ENCODE measurements at places on chromosomes 4 and X.

GRCh38 chr4:3777033-3777390 is 10.8 kb downstream of the ADRA2C start:
- no peak for DNase-seq

DNA sequence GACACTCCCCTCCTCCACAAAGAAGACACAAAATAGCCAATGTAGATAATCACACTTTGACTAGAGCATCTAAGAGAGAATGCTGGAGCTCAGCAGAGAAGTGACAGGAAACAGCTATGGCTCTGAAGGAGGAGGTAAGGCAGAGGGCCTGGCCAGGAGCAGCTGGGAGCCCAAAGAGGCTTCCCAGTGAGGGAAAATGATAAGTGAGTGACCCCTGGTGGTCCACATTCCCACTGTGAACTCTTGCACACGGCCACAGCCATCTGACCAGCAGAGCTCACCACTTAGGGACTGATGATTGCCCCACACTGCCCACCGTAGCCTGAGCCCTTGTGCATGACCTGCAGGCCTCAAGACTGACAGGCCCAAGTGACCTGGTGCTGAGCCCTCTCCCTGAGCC is 162.7 kb upstream of the GALNTL6 start:
- peak; percentile 50 for DNase-seq

GRCh38 chr4:110454441-110454840 is 21.5 kb upstream of the ENPEP start:
- DNase-seq, result no peak

GRCh38 chr4:47219586-47219985 is 188.2 kb downstream of the GABRB1 start:
- no peak for DNase-seq

DNA sequence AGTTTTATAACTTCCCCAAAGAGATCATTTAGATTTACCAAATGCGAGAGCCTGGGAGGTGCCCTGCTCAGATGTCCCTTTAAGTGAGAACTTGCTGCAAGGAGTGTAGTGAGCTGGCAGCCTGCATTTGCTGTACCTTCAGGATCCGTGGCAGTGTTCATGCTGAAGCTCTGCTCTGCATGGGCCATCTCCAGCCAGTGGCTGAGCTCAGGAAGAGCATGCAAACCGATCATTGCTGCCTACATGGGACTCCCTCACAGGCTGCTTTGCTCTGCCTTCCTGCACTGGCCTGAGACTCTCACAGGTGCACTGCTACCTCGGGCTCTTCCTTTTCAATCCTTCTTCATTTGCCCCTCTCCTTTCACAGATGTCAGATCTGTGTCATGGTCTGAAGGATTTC is 152.0 kb upstream of the SFRP2 start:
- no peak for DNase-seq

- no peak for DNase-seq
Measured at GRCh38 chr4:73750730-73751129, 10.4 kb downstream of the CXCL8 start.

GRCh38 chr4:14018191-14018853 is 390.8 kb upstream of the BOD1L1 start:
- no peak for DNase-seq

DNA sequence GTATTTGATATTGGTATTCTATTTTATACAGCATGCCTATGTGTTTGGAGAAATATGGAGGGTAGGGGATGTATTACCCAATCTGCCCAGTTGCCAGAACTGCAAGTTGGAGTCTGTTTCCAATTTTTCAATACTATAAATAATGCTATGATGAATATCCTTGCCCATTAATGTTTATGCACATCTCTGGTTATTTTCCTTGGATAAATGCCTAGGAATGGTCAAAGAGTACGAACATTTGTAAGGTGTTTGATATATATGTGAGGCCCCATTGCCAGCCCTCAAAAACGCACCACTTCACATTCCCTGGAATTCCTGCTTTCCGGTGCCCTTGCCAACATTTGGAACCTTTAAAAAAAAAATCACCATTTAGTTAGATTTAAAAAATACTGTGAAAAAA is 34.3 kb downstream of the CLDN34 start:
- DNase-seq, result no peak

DNA sequence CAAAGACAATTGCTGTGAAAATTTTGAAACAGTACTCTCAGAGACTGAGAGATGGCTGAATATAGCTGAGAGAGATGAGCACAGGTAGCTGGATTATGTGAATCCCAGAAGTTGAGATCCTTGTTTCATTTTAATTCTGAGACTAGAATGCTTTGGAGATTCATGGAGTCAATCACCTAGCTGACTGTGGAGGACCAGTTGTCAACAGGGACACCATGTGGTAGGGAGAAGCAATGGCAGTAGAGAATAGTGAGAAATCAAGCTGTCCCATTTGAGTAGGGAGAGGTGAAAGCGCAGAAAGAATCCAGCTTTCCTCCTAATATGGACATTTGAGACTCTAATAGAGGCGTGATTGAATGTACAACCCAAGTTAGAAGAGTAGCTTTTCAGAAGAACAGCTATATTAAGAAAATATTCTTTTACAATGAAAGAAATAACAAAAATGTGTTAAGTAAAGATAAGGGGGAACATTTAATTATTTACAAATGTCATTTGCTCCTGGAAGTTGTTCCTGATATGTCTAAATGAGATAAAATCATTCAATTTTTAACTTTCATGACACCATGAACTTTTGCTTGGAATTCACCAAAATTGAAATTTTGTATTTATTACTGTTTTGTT is 30.3 kb upstream of the GLRB start:
- peak; percentile 20 for DNase-seq

DNA sequence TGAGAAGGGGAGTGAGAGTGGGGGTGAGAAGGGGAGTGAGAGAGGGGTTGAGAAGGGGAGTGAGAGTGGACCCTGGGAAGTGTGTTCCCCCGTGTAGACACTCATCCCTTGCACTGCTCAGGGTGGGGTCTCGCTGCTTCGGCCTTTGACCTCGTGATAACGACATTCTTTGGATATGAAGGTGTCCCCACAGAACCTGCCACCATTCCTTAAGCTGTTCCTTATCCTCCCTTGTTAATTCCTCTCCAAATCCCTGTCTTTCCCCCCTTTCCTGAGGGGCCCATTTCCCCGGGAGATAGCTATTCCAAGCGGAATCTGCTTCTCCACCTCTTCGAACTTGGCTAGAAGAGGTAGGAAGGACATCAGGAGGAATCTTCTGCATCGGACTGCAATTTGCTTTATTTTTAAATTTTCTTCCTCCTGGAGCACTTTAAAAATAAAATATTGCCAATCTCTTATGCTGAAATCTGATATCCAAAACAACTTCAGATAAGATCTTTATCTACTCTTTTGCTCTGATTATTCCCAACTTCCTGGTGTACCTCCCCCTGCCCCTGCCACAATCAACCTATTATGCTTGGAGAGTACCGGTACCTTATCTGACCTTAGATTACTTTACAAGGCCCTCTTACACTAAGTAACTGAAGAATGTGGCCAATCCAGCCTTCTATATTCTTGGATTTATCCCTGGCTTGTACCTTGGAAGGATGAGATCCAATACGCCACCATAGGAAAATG is 15.6 kb downstream of the TRIML1 start:
- DNase-seq, result no peak

GRCh38 chr4:21211846-21212245 is 511.6 kb downstream of the PACRGL start:
- no peak for DNase-seq

GRCh38 chr4:8330821-8331574 is 61.4 kb downstream of the HTRA3 start:
- DNase-seq, result no peak

DNA sequence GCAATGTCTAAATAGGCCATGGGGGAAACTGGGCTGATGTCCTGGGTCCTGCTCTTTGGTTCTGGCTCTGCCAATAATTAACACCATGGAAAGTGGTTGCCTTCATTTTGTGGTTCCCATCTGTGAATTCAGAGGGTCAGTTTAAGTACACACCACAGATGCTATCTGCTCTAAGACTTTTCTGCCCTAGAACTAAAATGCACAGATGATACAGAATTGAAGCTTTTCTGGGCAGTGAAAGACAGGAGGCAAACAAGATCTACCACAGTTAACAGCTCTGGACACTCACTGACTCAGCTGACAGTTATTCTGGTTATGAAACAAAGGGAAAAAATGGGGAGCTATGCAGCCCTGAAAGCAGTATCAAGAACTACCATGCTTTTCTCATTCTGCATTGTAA is 37.3 kb downstream of the APBB2 start:
- no peak for DNase-seq

DNA sequence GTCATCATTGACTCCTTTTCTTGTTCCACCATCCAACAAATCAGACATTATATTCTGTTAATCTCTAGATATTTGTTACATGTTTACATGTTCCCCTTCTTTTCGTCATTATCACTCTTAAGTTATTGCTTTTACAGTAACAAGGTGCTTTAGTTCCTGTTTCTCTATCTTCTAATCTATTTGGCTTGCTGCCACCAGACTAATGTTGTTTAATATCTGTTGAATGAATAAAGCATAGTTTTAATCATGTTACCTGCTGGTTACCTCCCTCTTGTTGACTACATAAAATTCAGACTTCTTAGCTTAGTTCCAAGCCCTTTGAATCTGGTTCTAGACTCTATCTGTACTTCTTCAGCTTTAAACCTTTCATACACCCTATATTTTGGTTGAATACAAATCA is 129.8 kb upstream of the TRIM2 start:
- no peak for DNase-seq

- no peak for DNase-seq
Measured at GRCh38 chrX:129097668-129098067, 425.6 kb downstream of the SMARCA1 start.

DNA sequence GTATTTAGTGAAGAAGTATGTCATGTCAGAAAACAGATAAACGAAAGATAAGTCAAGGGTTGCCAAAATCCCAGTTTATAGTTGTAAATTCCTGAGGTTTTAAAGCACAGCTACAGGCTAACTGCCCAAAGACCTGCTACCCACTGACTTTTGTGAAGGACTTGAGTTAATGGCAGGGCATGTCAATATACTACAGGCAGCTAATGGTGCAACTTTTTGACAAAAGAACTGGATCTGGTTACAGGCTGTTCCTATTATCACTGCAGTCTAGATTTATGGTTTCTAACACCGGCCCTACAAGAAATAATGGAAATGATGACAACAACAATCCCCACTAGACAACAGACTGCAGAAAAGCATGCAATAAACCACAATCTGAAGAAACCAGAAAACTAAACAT is 6.4 kb downstream of the SCML2 start:
- no peak for DNase-seq

GRCh38 chr4:24236532-24236931 is 346.7 kb upstream of the PPARGC1A start:
- no peak for DNase-seq

GRCh38 chr4:97300561-97300960 is 842.7 kb downstream of the STPG2 start:
- DNase-seq, result no peak

DNA sequence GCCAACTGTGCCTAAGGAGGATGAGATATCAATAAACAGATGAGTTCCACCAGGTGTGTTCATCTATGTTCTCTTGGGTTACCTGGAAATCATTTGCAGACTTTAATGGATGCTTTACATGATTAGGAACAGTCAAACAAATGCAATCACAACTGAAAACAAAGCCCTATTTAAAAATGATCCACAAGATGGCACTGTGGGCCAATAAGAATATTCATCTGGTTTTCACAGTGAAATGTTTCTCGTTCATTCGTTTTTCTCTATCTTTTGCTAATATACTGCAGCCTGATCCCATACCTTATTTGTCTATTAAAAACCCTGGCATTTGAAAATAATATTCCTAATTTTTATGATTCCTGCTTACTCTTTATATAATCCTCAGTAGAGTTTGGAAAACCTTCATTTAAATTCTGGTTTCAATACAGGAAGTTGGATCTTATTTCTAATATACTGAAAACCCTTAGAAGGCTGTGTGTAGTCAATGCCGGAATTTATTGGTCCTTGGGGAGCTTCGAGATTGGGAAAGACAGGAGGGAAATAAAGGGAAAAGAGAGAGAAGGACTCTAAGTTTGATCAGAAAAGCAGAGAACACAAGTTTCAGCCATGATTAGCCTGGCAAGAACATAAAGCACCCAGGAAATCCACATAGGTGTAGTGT is 63.8 kb upstream of the TAPT1 start:
- peak; percentile 14 for DNase-seq

GRCh38 chr4:147987252-147987651 is 255.4 kb downstream of the ARHGAP10 start:
- DNase-seq, result no peak

- DNase-seq, result no peak
Measured at GRCh38 chr4:71141125-71141524, 147.7 kb downstream of the DCK start.

DNA sequence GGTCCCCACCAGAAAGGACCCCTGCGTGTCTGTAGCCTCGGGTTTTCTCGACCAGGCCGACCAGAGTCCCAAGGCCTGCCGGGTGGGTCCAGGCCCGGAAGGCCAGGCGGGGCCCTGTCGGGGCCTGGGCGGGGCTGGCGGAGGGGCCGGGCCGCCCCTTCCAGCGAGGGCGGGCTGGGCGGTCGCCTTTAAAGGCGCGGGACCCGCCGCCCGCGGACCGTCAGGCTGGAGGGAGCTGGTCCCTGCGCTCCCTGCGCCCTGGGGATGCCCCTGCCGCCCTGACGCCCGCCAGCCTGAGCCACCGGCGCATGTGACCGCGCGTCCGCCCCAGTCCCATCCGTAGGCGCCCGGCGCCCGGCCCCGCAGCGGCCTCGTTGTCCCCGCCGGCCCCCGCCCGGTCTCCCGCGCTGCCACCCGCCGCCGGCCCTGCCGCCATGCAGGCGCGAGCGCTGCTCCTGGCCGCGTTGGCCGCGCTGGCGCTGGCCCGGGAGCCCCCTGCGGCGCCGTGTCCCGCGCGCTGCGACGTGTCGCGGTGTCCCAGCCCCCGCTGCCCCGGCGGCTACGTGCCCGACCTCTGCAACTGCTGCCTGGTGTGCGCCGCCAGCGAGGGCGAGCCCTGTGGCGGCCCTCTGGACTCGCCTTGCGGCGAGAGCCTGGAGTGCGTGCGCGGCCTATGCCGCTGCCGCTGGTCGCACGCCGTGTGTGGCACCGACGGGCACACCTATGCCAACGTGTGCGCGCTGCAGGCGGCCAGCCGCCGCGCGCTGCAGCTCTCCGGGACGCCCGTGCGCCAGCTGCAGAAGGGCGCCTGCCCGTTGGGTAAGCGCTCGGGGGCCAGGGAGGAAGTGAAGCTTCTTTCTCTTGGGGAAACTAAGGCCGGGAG is at the start of gene HTRA3:
TSS of gene HTRA3 (plus strand) at position 220 of the 883 bp plus-strand sequence. CDS start at position 435, 215 bp downstream.
- peak; percentile 32 for DNase-seq

DNA sequence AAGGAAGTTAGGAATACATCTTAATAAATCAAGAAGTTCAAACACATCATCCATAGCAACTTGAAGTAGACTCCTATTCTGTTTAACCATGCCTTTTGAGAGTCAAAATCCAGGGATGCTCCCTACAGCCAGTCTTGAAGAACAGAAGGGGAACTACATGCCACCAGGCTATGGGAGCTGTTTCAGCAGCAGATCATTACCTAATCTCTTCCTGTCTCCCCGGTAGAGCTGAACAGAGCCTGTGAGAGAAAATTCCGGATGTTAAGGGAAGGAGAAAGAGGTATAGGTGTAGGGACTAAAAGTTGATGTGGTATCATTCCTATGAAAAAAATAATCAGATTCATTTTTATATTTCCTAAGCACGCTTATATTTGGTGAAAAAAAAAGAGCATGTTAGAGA is 352.2 kb downstream of the SPRY1 start:
- DNase-seq, result no peak

All from endothelial cell (in vitro differentiated cells).